ENCODE measurements at places on chromosomes 6 and 20.

GRCh38 chr6:136510299-136510698, 39.9 kb downstream of the MAP7 start:
- DNase-seq: no peak

- DNase-seq: no peak
These were observed 13.4 kb upstream of the CTNNBL1 start for GRCh38 chr20:37680420-37680819.

DNA sequence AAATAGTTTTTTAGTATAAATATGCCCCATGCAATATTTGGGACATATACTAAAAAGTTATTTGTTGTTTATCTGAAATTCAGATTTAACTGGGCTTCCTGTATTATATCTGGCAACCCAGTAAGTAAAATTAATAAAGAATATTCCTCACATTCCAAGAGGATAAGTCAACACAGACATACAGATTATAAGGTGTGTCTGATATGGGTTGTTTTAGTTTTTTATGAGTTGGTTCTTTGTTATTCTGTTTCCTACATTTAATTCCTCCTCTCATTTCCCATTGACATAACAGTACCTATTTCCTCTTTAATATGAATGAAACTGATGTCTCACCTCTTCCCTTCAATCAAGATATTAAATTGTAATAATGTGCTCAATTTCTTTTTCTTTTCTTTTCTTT, 1.7 kb upstream of the PLA2G7 start:
- no peak for DNase-seq

DNA sequence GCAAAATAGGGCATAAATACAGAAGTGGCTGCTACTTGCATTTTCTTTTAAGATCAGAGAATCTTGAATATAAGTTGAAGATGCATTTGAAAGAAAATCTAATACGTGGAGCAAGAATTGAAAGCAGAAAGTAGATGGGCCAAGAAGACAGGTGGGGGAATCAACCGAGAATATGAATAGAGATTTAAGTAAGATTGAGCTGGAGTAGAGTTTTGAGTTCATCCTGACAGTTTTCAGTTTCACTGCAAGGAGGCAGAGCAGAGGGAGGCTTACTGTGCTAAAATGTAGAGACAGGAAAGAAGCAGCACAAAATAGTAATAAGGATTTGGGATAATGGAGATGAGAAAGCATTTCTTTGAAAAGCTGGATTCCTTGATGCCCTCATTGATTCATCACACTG, 214.5 kb downstream of the GJA1 start:
- DNase-seq: no peak

DNA sequence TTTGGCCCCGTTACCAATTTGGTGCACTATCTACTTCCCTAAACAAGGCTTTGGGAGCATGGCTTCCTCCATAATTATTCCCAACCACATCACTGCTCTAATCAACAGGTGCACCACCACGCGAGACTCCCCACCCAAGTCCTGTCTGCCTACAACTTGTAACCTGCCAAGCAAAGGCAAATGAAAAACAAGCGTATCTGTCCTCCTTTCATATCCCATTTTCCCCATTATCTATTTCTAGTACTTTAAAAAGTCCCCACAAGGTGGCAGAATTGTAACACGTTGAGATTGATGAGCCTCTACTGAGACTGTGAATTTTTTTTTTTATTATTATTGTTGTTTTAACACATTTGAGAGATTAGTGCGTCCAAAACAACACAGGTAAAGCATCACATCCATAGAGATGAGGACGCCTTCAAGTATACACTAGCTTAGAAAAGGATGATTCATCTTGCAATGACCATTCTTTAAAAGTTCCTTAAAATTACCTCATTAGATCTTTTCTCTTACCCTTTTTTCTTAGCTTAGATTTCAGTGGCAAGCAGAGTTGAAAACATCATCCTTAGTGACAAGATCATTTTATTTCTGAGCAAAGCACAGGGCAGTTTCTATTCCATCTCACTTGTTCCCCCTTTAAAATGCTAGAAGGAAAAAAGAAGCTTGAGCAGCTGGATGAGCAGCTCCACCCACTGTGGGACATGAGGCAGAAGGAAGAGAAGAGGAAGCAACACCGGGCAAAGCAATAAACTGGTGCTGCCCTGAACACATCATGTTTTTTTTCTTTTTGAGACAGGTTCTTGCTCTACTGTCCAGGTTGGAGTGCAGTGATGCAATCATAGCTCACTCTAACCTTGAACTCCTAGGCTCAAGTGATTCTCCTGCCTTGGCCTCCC, 210.8 kb downstream of the ARHGAP18 start:
- peak; percentile 87 for DNase-seq

DNA sequence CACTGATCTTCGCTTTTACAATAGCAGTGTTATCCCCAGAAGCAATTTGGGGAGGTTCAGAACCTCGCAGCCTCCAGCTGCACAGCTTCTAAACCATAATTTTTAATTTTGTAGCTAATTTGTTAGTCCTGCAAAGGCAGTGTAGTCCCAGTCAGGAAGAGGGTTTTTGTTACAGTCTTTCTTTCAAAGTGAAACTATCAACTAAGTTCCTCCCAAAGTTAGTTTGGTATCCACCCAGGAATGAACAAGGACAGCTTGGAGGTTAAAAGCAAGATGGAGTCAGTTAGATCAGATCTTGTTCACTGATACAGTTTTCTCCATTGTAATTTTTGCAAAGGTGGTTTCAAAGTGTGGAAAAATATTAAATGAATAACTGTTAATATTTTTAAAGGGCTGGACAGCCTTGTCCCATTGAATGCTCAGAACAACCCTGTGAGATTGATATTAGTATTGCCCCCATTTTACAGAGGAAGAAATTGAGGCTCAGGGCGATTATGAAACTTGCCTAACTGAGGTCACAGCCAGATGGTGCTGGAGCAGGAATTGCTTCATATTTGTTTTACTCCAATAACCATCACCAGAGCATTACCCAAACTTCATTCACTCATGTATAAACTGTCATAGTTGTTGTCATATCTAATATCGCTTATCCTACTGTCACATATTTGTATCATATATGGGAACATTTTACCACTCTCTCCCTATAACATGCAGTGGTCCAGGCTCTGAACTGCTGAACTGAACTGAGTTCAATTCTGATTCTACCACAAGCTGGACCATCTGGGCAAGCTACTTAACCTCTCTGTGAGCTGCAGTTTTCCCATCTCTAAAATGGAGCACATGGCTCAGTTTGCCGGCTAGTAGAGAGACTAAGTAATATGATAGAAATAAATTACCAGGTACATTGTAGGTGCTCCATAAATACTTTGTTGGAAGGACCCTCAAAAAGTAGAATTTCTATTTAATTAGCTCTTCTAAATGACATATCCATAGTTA, 213.8 kb downstream of the BCAS1 start:
- DNase-seq: no peak

DNA sequence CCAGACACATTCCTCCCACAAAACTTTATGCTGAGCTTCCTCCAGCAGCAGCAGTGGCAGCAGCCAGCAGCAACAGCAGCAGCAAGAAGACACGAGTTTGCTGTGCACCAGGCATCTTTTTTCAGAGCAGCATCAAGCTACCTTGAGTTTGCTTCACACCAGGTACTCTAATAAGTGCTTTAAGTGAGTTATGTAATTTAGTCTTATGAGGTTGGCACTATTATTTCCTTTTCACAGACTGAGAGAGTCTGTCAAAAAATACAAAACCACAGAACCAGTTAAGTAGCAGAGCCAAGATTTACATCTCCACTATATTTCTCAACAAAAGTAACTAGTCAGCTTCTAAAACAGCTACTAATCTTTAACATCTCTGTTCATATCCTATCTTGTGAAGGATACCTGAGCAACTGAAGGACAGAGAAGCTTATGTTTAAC, 23.7 kb downstream of the RANBP9 start:
- DNase-seq: no peak

DNA sequence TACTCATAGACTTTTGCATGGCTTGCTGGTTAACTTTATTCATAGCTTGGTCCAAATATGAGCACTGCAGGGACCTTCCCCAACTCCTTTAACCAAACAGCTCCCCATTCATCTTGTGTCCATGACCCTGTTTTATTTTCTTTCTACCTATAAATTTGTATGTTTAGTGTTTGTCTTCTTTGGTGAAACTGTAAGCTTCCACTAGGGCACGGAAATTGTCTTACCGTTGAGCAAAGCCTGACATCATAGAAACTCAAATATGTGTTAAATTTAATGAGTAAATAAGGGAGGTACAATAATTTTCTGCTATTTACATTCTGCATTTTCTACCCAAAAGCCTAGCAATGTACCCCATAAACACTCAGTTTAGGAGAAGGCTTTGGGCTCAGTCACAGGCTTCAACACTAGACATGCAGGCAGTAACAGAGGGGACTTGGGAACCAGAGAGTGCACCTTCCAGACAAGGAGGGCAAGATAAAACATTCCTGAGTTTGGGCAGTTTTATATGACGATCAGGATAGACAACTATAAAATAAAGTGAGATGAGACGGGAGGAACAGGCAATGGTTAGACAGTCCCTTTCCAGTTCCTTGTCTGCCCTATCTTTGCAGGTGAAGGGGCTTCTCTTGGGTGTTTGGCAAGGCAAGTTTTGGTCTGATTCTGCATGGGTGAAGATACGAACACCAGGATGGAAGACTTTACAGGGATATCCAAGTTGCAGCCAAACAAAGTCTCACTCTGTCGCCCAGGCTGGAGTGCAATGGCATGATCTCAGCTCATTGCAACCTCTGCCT, 46.2 kb upstream of the ZNF217 start:
- DNase-seq: no peak

GRCh38 chr20:44489931-44490330, 14.3 kb downstream of the TTPAL start:
- DNase-seq: no peak

DNA sequence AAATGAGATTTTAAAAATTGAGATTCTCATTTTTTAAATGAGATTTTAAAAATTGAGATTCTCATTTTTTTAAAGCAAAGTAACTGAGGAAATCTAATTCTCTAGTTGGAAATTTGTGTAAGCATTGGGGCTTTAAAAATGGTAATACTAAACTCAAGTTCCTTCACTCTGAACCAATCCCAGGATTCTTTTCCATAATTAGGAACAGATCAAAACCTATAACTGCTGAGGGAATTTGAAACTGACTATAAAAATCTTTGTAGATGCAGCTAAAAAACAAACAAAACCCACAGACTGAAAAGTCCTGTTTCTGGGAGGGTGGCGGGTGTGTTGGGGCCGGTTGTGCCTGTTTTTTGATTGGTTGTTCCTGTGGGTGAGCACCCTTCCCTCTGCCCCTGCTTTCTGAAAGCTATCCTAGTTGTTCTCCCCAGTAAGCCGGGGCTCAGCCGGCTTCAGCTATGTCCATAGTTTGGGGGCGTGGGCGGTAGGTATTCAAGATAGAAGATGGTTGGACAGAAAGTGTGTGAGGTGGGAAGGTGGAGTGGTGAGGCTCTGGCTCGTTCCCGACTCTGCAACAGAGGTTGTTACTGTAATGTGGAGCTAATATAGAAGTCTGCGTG, 49.3 kb downstream of the GFRA4 start:
- peak; percentile 14 for DNase-seq

DNA sequence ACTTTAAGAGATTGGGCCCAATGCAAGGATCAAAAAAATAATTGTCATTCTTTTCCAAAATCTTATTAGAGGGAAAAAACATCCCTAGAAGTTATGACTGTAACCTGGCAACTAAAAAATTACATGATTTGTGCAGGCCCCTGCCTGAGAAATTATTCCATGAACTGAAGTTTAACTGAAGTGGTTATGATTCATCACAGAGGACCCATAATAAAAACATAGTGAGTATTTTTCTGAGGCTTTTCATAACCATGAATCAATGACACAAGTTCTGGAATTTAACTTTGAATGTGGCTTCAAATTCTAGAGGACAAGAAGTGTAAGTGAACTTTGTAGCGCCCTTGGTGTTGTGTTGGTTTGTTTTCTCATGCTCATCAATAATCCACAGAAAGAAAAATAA, 31.1 kb upstream of the CARMIL1 start:
- no peak for DNase-seq

- DNase-seq: no peak
These were observed 159.8 kb upstream of the HCRTR2 start for GRCh38 chr6:55014321-55015088.

GRCh38 chr6:80357081-80357480, 250.6 kb downstream of the BCKDHB start:
- DNase-seq: no peak

DNA sequence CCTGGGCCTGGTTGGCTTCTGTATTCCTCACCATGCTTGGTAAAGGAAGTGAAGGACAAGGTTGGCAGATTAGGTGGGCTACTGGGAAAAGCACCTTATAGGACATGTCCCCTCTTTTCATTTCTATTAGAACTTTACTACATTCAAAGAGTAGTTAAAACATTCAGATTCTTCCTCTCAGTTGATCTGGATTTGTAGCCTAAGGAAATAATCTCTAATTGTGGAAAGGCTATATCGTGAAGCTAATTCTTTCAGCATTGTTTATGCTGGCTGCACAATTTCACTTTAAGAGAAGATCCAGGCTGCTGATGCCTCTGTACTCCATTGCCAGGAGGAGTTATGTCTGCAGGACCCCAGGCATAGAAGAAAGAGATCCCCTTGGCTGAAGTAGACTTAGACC, 58.8 kb downstream of the ARHGAP40 start:
- DNase-seq: no peak

- no peak for DNase-seq
These were observed 16.6 kb downstream of the ADRM1 start for GRCh38 chr20:62319346-62319909.

GRCh38 chr6:109874086-109874485, 104.0 kb upstream of the GPR6 start:
- DNase-seq: no peak

- no peak for DNase-seq
These were observed 31.7 kb downstream of the AGPAT4 start for GRCh38 chr6:161242113-161242512.

DNA sequence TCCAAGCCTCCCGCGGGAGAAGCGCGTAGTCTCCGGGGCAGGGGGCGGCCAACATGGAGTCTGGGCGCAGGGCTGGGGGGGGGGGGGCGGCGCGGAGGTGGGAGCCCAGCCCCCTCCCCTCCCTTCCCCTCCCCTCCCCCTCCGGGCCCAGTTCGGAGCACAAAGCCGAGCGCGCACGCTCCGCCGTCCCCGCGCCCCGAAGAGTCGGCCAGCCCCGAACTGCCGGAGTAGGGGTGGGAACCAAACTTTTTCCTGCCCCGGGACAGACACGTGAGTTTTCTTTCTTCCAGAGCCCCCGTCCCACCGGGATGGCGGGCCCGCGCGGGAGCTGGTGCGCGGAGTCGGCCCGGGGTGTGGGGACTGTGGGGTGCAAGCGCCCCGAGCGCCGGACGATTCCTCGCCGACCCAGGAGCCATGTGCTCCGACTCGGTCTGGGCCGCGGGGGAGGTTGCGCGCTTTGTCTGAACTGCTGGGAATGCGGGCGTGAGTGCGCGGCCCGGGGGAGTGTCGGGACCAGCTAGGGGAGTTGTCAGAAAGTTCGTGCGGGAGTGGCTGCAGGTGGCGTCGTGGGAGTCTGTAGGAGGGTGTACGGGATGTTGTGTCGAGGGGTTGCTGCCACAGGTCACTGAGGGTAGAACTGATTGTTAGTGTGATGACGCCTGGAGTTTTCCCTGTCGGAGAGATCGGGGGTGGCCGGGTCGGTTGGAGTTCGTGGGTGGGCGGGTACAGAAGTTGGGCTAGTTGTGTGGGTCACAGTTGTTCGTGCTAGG, 1.2 kb downstream of the TGIF2 start:
- DNase-seq: peak; percentile 83

- no peak for DNase-seq
These were observed 3.8 kb upstream of the ARFGAP1 start for GRCh38 chr20:63268671-63269439.

GRCh38 chr6:22442826-22443225, 126.5 kb upstream of the HDGFL1 start:
- DNase-seq: no peak
